Upper lobe of right lung (tissue), 1 donor: ENCODE measurements at places on chromosomes 1 and 21. TPM values are rescaled to one million over a fixed set of nuclear protein-coding genes. Genes with fewer than 3 reads are reported as not detected.

DNA sequence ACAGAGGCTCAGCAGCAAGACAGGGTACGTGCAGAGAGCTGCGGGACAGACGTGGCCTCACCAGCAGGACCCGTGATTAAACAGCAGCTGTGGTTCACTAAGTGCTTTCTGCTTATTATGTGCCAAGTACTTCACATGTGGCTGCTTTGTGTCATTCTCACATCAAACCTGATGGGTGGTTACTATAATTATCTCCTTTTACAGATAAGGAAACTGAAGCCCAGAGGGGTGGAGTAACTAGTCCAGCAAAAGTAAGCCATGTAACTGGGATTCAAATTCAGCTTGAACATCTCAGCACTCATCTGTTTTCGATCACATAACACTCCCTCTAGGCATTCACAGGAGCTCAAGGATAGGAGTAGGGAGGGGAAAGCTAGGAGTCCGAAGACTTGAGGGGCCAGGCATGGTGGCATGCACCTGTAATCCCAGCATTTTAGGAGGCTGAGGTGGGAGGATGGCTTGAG lies 50.8 kb upstream of the CLIC4 start:
- peaks cover 36% of the 10 kb centered on the region for H3K4me1 ChIP-seq
- no peaks in the 10 kb centered on the region for H3K27me3 ChIP-seq
- H3K36me3 ChIP-seq: no peaks in the 10 kb centered on the region
- no peak for DNase-seq
- no peak overlapping the region for H3K4me3 ChIP-seq

- H3K27me3 ChIP-seq: no peaks in the 10 kb centered on the region
- H3K27ac ChIP-seq: no peak overlapping the region
- DNase-seq: no peak
Observed at GRCh38 chr1:160307118-160307791, 22.3 kb upstream of the PEX19 start.

DNA sequence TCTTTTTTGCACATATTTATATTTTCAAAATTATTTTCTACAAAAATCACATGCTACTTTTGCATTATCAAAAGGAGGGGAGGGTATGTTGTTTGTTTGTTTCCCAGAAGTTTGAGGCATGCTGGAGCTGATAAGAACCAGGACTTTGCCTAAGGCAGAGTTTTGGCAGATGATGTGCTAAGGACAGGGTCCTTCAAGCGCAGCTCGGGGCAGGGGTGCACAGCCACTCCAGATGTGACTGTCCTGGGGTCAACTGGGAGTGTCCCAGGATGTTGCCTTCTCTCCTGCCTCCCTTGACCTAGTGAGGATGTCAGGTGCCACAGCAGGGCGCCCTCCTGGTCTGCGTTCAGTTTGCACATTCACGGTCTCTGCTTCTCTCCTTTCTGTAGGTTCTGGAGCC lies 42.6 kb upstream of the SRRM1 start:
- H3K36me3 ChIP-seq: no peaks in the 10 kb centered on the region
- H3K4me3 ChIP-seq: no peak overlapping the region
- no peak for DNase-seq
- H3K4me1 ChIP-seq: no peaks in the 10 kb centered on the region
- H3K27ac ChIP-seq: no peak overlapping the region

DNA sequence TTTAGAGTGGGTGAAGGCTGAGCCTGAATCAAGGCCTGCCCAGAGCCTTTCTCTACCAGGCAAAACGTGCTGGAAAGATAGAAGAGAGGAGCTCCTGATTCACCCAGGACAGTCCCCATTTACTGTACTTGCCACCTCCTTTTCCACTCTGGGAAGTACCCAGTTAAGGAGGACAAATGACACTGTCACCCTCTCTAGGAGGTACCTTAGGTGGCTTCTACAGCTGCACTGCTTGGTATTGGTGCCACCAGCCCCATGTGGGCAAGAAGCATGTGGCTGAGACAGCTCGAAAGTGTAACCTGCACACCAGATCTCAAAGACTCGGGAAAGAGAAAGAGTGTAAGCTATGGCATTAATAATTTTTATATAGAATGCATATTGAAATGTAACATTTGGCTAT lies 42.3 kb downstream of the RUNX1 start:
- H3K36me3 ChIP-seq: no peaks in the 10 kb centered on the region
- no peak overlapping the region for H3K4me3 ChIP-seq
- no peaks in the 10 kb centered on the region for H3K27me3 ChIP-seq
- no peak for DNase-seq
- no peak overlapping the region for H3K27ac ChIP-seq
- no peaks in the 10 kb centered on the region for H3K4me1 ChIP-seq

DNA sequence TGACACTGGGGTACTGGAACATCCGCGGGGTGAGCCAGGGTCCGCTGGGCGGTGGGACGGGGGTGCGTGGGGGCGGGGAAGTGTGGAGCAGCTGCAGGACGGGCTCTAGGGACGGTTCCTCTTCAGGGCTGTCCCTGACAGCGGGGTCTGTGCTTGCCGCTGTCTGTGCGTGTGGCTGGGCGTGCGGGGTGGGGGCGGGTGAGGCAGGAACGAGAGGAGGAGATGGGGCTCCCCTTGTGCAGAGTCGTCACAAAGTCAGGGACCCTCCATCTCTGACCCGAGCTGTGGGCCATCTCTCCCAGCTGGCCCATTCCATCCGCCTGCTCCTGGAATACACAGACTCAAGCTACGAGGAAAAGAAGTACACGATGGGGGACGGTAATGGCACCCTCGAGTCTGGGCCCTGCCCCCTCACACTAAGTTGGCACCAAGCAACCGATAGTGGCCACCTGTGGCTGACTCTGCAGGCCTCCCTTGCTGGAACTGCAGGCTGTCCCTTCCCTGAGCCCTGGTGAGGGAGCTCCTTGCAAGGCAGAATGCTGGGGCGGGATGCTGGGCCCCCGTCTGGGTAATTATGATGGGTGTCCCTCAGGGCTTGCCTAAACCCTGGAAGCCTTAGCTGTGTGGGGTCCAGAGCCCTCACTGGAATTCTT lies 392 bp downstream of the GSTM2 start:
- no peak for DNase-seq
- peaks cover 9% of the 10 kb centered on the region for H3K4me1 ChIP-seq
- no peaks in the 10 kb centered on the region for H3K36me3 ChIP-seq
- no peaks in the 10 kb centered on the region for H3K27me3 ChIP-seq
- no peak overlapping the region for H3K27ac ChIP-seq

GRCh38 chr1:41807390-41807789 lies 111.3 kb downstream of the HIVEP3 start:
- H3K4me1 ChIP-seq: peaks cover 27% of the 10 kb centered on the region
- no peaks in the 10 kb centered on the region for H3K27me3 ChIP-seq
- H3K4me3 ChIP-seq: no peak overlapping the region
- no peaks in the 10 kb centered on the region for H3K36me3 ChIP-seq
- no peak overlapping the region for H3K27ac ChIP-seq

- H3K27me3 ChIP-seq: no peaks in the 10 kb centered on the region
- no peaks in the 10 kb centered on the region for H3K36me3 ChIP-seq
- H3K4me3 ChIP-seq: no peak overlapping the region
- no peak for DNase-seq
- H3K4me1 ChIP-seq: no peaks in the 10 kb centered on the region
Observed at GRCh38 chr1:216425577-216425976, 2.3 kb upstream of the USH2A start.

DNA sequence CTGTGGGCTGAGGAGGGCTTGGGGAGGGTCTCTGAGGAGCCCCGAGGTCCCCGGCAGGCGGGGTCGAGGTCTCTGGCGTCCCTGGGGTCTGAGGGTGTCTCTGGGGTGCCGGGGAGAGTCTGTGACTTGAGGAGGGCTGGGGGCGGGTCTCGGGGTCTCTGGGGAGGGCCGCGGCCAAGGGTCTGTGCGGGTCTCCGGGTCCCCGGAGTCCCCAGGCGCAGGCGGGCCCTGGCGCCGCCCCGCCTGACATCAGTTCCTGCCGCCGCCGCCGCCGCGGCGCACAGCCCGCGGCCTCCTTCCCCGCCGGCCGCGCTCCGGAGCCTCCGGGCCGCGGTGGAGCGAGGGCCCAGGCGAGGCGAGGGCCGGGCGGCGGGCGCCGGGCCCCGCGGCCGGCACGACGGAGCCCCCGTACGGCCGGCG lies at the start of gene PLEKHM2:
PLEKHM2 (plus strand) TSS at position 279 of the 420 bp plus-strand sequence. CDS start 239 bp downstream, outside the sequence.
- peaks cover 14% of the 10 kb centered on the region for H3K4me1 ChIP-seq
- no peaks in the 10 kb centered on the region for H3K27me3 ChIP-seq
- peak within 1 kb of the TSS; percentile 90 for H3K4me3 ChIP-seq
- peak; percentile 76 for DNase-seq
- H3K27ac ChIP-seq: peak within 1 kb of the TSS; percentile 95

Gene SPRR4
- total RNA-seq: not detected

Gene WDTC1
- 44.1 TPM for total RNA-seq

Gene UMODL1
- total RNA-seq: 0.49 TPM

Gene MACO1
- 20.2 TPM for total RNA-seq

Gene DSCAM
- total RNA-seq: not detected

Gene TEKT2
- 0.35 TPM for total RNA-seq
